ENCODE measurements at places on chromosomes 5 and 9.

DNA sequence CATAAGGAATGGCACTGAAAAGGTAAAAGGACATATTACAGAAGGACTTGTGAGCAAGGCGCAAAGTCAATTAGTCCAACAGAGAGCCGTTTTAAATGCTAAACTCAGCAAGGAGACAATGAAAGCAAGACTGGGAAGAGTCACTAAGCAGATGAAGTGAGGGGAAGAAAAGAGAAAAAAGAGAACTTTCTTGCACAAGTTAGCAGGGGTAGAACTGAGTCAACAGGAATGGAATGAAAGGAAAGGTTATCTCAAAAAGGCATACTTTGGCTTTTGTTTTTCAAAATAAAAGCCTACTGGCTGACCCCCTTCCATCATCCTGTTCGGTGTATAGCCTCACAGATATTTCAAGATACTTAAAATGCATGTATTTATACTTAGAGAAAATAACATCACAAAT lies 75.0 kb downstream of the NR6A1 start:
- no peak for DNase-seq

GRCh38 chr5:78109891-78110324 lies 184.6 kb downstream of the AP3B1 start:
- DNase-seq: no peak

DNA sequence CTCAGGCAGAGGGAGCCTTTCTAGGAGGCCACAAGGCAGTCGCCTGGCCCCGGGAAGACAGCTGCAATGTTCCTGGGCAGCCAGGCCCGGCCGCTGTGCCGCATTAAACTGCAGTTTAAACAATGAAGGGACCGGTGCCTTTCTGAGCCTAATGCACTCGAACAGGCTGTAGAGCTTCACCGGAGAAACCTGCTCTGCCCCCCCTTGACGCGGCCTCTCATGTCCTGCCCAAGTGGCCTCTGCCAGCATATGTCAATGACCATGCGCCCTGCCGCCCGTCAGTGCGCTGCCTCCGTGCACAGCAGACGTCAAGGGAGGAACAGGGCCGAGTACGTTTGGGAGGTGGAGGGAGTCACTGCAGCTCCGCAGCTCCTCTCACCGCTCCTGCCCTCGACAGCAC lies 38.4 kb upstream of the BARHL1 start:
- DNase-seq: no peak

GRCh38 chr9:115401756-115402327 lies 283.9 kb upstream of the TNC start:
- DNase-seq: no peak

DNA sequence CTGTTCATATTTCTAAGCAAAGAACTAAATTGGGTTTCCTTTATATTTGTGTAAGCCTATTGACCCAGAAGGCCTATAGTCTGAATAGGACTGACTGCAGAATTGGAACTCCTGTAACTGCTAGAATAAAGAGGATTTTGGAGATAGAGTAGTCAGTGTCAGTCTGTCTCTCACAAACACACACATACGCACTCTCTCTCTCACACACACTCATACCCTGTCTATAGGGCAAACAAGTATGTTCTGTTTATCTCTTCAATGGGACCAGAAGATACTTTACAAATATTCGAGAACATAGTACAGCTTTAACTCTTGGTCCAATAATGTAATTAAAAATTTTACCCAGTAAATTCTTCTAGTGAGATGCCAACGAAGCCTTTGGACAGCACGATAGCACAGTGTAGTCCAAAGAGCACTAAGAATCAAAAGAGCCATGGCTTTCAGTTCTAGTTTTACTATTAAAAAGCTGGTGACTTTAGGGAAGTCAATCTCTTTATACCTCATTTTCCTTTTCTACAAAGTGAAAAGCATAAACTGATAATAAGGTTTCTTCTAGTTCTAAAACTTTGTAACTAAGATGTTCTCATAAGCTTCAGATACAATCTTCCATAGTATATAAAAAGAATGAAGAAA lies 19.3 kb downstream of the ABHD17B start:
- no peak for DNase-seq

GRCh38 chr9:108083796-108084352 lies 594.3 kb upstream of the KLF4 start:
- DNase-seq: no peak

GRCh38 chr9:396396-396795 lies 181.7 kb downstream of the DOCK8 start:
- no peak for DNase-seq

DNA sequence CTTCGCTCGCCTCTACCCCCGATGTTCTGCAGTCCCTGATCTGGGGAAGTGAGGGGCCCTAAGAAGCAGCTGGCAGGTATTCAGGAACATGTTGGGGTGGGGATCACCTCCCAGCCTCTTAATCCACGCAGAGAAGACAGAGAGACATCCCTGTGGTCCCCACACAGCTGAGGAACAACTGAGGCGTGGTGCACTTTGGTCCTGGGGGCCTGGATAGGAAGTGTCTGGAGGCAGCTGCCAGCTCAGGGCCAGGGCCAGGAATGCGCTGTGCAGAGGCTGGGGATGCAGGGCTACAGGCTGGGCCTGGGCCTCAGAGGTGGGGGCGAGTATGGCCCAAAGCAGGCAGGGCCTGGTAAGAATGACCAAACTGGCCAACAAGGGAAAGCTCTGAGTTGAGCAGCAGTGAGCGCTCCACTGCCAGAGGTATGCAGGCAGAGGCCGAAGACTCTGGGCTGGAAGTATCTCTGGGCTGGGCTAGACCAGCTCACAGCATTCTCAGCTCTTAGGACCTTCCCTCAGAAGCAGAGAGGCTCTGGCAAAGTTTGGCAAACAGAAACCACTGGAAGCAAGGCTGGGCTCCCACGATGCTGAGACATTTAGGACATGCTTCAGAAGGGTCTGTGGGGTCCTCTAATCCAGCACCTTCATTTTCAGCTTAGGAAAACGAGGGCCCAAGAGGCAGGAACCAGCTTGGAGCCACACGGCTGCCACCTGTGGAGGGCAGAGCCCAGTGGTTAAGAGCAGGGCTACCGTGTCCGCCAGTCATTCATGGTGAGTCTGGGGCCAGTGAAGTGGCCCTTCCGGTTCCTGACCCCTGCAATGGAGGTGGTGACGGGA lies 174.4 kb downstream of the GAPVD1 start:
- DNase-seq: no peak

DNA sequence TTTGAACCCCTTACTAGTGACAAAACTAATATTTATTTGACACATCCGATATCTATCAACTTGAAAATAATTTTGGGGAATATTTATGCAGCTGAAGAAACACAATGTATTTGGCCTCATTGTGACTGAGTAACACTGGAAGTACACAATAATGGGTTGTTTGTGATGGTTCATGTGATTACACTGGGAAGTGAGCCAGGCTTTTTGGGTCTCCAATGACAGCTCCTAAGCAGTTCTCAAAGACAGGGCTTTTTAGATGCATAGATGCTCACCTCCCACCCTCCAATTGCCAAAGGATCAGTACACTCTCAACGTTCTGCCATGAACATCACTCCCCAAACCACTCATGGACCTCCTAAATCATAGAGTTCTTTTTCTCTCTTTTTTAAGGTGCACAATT lies 170.0 kb downstream of the SLC24A2 start:
- DNase-seq: no peak

GRCh38 chr5:156378159-156378558 lies 51.2 kb downstream of the SGCD start:
- DNase-seq: no peak

DNA sequence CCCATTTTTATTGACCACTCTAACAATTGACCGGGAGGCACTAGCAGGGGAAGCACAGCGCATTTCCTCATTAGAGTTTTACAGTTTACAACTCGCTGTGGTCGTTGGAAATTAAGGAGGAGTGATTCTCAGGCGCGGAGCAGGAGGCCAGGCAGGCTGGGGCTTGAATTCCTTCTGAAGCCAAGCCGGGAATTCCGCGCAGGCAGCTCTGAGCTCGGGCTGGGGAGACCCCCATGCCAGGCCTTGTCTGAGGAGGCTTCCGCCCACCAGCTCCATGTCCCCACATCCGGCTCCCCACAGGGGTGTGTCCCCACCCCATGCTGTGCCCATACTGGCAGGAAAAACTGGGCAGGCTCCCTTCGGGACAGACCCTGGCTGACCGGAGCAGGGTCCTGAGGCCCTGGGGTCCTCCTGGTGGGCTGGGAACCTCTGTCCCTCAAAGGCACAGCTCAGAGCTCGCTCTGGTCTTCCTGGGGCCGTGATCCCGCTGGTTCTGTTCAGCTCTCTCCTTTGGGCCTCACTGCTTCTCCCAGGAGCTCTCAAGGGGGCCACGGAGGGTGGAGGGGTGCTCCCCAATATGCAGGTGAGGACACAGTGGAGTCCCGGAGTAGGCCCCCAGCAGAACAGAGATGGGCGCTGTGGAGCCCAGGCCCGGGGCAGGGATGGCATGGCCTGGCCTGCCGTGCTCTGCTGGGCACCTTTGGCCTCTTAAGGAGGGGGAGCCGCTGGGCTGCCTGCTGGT lies 1.3 kb upstream of the NRARP start:
- no peak for DNase-seq

GRCh38 chr9:123724211-123724796 lies 205.6 kb downstream of the DENND1A start:
- DNase-seq: no peak

- no peak for DNase-seq
Measured at GRCh38 chr5:1510631-1511030, 13.1 kb downstream of the LPCAT1 start.

DNA sequence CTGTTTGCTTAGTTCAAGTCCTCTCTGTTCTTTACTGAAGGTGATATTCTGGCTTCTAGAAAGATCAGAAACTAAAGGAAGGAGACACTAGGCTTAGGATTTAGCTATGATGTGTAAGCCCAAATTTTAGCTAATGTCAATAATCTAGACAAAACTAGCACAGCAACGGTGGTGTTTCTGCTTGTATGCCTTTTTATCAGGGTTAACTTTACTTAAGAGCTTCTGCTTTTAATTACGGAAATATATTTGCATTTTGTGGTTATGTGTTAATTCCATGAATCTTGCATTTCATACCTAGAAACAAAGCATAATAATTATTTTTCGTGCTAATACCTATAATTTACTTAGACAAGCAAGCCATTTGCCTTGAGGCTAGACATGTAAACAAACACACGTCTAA lies 96.1 kb downstream of the PAX5 start:
- DNase-seq: no peak

- no peak for DNase-seq
Measured at GRCh38 chr5:66198837-66199236, 54.7 kb downstream of the SREK1 start.

Measured in GOT3 (cell line).